ELR (cell line): ENCODE measurements at places on chromosomes 12 and 14.
A peak's percentile ranks its signal among the peaks of the same experiment; 100 is the strongest.

- peak; percentile 57 for DNase-seq
Measured at GRCh38 chr12:78671295-78671694, 193.3 kb upstream of the SYT1 start.

- no peak for DNase-seq
Measured at GRCh38 chr14:28876572-28876945, 110.0 kb downstream of the FOXG1 start.

DNA sequence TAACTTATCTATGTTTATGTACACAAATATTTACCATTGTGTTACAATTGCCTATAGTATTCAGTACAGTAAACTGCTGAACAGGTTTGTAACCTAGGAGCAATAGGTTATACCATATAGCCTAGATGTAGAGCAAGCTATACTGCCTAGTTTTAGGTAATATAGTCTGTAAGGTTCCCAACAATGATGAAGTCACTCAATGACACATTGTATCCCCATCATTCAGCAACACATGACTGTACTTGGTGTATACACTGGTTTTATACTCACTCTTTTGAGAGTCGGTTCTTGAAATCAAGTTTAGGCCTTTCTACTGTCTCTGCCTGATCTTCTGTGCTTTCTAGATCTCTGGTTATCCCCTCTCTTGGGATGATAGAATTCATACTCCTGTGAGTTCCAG lies 5.5 kb downstream of the RNASE1 start:
- no peak for DNase-seq

DNA sequence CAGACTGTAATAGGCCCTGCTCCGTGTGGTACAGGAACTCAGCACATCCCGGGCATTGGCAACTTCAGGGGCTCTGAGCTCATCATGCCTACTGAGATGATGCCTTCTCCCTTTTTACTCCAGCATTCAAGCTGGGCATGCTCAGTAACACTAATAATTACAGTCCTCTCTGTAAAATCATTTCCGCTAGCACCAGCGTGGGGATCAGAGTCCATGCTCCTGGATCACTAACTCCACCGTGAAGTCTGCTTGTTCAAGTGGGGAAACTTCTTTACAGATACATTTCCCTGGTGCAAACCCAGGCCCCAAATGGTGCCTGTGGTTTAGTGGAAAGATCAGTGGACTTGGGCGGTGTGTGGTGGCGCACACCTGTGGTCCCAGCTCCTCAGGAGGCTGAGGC lies 16.7 kb downstream of the CLSTN3 start:
- DNase-seq = no peak

- no peak for DNase-seq
Measured at GRCh38 chr12:30930641-30931040, 4.1 kb downstream of the TSPAN11 start.

- DNase-seq = no peak
Measured at GRCh38 chr14:28867571-28867970, 101.0 kb downstream of the FOXG1 start.

GRCh38 chr12:16324772-16325171 lies 22.7 kb upstream of the MGST1 start:
- no peak for DNase-seq

- no peak for DNase-seq
Measured at GRCh38 chr12:132065609-132066344, 78.3 kb downstream of the DDX51 start.

- no peak for DNase-seq
Measured at GRCh38 chr12:124445121-124445718, 122.2 kb downstream of the NCOR2 start.

DNA sequence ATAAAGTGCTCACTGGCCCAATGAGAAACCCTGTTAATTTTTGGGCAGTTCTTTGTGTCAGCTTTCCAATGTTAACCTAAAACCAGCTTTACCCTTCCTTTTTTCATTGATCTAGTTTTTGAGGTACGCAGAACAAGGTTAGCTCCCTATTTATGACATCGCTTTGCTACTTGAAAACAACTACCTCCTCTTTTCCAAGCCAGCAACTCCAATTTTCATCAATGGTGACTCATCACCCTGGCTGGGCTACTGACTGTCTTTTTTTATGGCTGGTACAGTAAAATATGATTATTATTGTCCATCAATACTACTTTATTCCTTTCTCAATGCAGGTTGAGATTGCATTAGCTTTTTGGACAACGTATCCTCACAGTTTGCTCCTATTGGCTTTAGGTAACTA lies 22.5 kb upstream of the AKAP6 start:
- DNase-seq = peak; percentile 1

- DNase-seq = no peak
Measured at GRCh38 chr12:114703060-114703493, 19.1 kb upstream of the TBX3 start.

- peak; percentile 36 for DNase-seq
Measured at GRCh38 chr14:59394268-59394667, 70.9 kb downstream of the GPR135 start.

DNA sequence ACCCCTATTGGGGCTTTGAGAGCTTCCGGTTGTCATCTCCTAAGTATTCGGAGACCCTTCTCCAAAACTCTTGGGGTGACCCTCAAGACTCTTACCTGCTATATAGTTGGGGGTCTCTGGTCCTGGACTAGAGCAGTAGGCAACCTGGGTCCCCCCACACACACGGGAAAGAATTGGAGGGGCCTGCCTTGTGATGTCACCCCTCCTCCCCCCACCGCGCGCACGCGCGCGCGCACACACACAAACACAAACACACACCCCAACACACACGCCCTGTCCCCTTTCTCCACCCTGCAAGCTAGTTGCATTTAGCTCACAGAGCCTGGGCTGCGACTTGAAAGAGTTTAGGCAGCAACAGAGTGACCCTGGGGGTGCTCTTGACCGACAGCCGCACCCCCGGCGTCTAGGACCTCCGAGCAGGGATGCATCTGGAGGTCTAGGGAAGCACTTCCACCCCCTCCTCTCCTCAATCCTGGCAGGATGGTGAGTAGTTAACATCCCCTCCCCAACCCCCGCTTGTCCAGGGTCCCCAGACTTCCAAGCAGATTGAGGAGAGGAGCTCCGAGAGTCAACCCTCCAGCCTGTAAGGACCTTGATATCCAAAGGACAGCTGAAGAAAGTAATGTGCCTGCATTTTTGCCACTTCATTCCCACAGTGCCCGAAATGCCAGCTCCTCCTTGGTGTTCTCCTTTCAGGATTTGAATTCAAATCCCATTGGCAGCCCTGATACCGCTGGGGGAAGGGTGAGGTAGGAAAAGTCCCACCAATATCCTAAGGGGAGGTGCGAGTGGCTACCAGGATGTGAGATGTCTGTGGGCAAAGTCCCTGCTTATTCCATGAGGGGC lies 1.4 kb upstream of the DNAJC14 start:
- DNase-seq = peak; percentile 60

DNA sequence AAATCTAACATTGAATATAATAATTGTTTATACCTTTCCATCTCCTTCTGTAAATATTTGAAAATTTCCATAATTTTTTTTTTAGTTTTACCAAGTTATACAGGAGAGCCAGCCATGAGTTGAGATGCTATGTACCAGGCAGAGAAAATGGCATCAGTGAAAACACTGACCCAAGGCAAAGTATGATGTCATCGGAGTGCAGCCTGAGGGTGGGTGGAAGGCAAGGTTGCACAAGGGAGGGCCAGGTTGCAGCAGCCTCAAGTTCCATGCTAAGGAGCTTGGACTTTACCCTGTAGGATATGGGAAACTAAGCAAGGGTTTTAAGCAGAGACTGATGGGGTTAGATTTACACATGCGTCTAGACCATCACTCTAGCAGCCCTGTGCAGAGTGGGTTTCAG lies 441.1 kb downstream of the BCAT1 start:
- no peak for DNase-seq

DNA sequence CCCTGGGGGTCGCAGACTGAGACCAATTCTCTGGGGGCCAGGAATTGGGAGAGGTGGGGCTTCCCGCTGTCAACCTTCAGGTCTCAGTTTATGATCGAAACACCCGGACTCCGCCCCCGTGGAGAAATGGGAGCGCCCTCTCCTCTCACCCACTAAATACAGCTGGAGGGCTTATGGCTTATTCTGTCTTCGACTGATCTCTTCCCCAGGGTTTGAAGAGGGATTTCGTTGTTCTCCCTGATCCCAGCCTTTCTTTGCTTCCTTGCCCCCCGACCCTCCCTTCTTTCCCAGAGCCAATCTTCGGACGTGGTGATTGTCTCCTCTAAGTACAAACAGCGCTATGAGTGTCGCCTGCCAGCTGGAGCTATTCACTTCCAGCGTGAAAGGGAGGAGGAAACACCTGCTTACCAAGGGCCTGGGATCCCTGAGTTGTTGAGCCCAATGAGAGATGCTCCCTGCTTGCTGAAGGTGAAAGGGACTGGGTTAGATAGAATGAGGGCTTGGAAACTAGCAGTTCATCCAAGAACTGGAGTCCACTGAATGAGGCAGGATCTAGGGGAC lies 607 bp downstream of the OS9 start:
- peak; percentile 23 for DNase-seq

GRCh38 chr12:29160230-29160629 lies 11.2 kb downstream of the FAR2 start:
- DNase-seq = no peak

DNA sequence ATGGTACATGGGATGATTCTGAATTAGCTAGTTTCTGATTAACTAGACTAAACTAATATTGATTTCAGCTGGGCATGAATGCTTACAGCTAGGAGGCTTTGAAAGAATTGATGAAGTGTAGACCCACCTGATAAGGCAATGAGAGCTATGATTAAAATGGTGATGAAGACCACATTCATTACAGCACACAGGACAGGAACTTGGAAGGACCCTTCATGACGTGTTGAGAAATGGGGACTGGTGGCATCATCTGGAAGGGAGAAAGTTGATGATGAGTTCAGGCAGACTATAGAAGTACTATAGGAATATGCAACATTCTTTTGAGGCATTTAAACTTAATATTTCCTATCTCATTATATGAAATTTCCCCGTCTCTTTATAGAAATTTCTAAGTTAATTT lies 4.5 kb downstream of the CD69 start:
- no peak for DNase-seq

GRCh38 chr14:81164167-81164774 lies 56.5 kb downstream of the GTF2A1 start:
- DNase-seq = peak; percentile 84

DNA sequence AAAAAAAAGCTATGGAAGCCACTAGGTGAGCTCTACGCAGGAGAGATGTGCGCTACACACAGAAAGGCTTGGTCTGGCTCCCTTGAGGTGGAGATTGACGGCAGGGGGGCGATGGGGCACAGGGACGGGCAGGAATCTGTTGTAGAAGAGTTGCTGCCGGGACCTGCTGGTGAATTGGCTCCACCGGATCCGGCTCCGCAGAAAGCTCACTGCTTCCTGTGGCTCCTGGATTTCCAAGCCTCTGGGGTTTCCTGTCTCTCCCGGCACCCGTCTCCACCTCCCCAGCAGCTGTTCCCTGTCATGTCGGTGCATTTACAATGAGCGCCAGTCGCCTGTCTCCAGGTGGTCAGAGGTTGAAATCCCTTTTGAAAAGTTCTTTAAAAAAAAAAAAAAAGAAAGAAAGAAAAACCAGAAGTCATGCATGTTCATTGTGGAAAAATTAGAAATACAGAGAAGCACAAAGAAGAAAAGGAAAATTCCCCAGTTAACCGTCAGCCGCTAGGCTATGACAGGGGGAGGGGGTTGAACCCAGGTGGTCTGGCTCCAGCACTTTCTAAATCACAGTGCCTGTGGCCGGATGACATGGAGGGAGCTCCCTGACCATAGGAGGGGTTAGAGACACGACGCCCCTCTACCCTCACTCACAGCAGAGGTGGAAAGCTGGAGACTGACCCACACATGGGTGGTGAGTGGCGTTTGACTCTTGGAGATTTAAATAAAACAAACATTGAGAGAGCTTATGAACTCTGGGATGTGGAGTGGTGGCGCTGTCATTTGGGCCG lies 20.8 kb downstream of the FAM222A start:
- peak; percentile 8 for DNase-seq

GRCh38 chr12:16348435-16349130 lies 1.1 kb downstream of the MGST1 start:
- DNase-seq = peak; percentile 30

DNA sequence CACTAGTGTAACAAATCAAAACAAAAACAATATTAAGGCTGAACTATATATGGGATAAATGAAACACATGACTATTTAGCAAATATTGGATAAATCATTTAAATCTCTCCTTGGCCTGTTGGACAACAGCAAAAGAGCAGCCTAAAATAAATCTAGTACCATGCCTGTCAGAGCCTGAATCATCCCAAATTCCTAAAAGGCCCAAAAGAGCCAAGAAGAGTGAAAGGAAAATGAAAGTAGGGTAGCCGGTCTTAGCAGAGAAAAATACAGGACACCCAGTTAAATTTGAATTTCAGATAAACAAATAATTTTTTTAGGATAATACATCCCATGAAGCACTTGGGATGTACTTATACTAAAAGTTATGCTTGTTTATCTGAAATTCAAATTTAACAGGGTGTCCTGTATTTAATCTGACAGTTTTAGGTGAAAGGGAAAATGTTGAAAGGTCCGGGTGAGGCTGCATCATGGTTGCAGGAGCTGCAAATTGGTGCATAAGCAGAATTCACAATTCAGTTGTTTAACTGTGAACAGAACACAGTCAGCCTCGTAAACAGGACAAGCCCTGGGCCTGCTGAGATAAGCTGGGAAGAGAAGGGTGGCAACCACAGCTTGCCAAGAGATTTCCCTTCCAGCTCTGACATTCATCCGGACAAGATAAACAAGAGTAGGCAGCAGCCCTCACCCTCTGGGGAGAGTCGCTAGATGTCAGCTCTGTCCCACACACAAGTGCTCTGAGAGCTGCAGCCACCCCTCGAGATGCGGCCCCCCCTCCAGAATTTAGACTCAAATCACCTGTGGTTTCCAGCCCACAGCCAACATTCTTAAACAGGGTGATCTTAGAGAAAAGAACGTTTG lies 30.3 kb downstream of the DMAC2L start:
- DNase-seq = peak; percentile 72

DNA sequence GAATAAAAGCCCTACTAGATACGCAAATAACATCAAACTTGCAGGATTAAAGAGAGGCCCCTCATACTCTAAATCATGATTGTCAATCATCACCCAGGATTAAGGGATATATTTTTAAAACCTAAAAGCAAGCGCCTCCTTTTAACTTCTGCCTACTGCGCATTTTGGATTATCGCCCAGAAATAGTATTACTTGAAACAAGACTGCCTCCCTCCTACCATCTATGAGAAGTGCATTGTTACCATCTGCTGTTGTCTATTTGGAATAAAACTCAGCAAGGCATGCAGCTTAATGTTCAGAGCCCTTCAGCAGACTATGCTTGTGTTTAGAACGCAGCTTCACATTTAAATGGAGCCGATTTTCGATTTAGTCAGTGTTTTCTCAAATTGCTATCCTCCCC lies 79.6 kb downstream of the EXOC5 start:
- DNase-seq = peak; percentile 30
